ENCODE measurements at places on chromosomes 3 and 15.

- peak; percentile 72 for DNase-seq
Measured at GRCh38 chr3:185362850-185363661, at the start of gene MAP3K13. TSS of gene MAP3K13 (plus strand) at chr3:185363136. CDS start at chr3:185428582, 65,446 bp downstream.

DNA sequence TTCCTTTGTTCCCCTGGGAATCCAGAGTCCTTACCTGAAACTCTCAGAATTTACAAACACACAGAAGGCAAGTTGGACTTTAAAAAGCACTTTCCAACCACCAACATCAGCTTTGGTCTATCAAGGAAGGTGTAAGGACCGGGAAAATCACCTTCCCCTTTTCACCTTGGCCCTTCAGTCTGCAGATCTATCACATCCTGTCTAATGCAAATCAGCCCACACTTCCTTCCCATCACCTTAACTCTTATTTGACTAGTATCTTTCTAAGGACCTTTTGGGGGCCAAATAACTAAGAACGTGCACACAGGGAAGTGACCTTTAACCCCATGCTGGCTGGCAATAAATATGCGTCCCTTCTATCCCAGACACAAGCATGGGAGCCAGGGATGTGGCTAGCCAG, 320.6 kb downstream of the ARRDC4 start:
- DNase-seq = no peak

- DNase-seq = no peak
Measured at GRCh38 chr3:114480442-114480841, 186.6 kb downstream of the TIGIT start.

- no peak for DNase-seq
Measured at GRCh38 chr3:122324871-122325323, at the start of gene CSTA. TSS of gene CSTA (plus strand) at chr3:122325248. CDS start at chr3:122325293, 45 bp downstream.

DNA sequence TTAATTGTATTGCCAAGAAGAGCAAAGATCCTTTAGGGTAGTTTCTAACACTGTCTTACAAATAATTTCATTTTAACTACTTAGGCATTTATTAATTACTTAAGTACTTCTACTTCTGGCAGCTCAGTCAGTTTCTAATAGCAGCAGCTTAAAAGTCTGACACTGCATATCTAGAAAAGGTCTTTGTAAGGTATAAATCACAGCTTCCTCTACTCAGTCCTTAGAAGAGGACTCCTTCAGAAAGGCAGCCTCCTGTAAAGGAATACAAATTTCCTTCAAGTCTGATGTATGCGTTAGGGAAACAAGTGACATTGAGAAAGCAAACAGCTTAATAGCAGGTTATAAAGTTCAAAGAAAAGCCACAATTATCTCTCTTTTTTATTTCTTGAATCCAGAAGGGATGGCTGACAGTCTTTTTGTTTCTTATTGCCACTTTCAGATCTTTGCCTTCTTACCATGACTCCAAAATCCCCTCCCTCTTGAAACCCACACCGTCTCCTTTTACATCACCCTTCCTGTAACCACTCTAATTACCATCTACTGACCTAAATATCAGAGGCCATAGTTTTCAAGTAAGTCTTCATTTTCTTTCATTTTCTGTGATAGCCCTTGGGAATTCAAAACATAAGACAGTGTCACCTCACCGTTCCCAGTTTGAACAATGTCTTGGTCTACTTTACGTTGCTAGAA, 109.5 kb downstream of the CGGBP1 start:
- no peak for DNase-seq

GRCh38 chr3:9111866-9112265, 137.6 kb downstream of the SRGAP3 start:
- no peak for DNase-seq

GRCh38 chr3:61682671-61683548, 121.5 kb downstream of the PTPRG start:
- DNase-seq = no peak

- no peak for DNase-seq
Measured at GRCh38 chr3:56342475-56342874, 125.8 kb downstream of the ERC2 start.

GRCh38 chr3:102113421-102114041, 264.2 kb downstream of the NFKBIZ start:
- DNase-seq = no peak

- peak; percentile 74 for DNase-seq
Measured at GRCh38 chr3:14791343-14791945, 27.3 kb upstream of the FGD5 start.

- DNase-seq = peak; percentile 76
Measured at GRCh38 chr15:63351170-63351569, 30.5 kb downstream of the CA12 start.

DNA sequence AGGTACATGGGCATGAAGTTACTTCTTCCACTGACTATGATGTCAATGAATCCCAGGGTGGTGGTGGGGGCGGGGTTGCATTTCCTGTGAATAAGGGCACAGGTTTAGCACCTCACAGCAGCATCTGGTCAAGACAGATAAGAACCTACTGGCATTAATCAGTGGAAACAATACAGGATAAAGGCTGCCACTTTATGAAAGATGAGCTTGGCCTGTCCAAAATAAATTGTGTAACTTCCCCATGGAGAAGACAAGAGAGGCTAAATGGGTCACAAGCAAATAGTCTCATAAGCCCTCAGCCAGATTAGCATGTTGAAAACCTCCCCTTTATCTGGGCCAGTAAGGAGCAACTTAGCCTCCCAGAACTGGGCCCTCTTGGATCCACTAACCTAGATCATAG, 27.4 kb upstream of the PLSCR2 start:
- DNase-seq = no peak

- DNase-seq = no peak
Measured at GRCh38 chr3:12097971-12098370, 60.7 kb downstream of the TIMP4 start.

Measured in transverse colon (tissue), 4 donors.